ENCODE measurements at places on chromosomes 1 and 21.
A peak's percentile ranks its signal among the peaks of the same experiment; 100 is the strongest.

DNA sequence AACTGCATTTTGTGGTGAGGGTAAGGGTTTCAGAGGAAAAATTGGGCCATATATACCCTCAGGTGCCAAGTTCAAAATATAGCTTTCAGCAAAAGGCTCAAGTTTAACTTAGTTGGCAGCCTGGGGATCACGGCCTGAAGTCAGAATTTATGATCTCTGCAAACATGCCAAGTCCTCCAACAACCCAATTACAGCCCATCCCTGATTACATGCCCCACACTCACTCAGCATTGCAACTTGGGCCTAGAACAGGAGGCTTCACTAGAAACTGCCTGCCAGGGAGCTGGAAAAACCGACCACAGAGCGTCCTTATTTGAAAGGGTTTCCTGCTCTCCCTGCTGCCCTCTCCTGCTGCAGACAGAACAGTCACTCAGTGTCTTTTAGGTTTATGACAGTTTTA is 12.4 kb downstream of the FYB2 start:
- DNase-seq: no peak

DNA sequence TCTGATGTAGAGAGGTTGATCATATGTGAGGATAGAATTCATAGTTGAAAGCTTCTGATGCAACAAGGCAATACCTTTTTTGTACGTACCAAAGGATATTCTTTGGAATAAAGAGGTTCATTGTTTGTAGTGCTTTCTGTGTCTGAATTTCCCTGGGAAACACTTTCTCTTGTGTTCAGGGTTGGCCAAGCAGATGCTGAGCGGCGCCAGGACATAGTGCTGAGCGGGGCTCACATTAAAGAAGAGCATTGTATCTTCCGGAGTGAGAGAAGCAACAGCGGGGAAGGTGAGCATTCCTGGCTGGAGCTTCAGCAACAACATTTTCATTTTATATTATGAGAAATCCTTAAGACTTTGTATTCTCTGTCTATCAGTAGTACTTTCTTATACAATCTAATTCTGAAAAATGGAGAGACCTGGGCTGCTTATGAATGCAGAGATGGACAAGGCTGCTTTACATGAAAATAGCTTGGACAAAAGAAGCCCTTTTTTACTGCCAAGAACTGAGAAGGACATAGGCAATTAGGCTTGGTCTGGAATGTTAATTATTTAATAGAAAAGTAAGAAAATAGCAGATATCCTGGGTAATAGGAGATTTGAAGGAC is 85.2 kb downstream of the KIF1B start:
- no peak for DNase-seq

DNA sequence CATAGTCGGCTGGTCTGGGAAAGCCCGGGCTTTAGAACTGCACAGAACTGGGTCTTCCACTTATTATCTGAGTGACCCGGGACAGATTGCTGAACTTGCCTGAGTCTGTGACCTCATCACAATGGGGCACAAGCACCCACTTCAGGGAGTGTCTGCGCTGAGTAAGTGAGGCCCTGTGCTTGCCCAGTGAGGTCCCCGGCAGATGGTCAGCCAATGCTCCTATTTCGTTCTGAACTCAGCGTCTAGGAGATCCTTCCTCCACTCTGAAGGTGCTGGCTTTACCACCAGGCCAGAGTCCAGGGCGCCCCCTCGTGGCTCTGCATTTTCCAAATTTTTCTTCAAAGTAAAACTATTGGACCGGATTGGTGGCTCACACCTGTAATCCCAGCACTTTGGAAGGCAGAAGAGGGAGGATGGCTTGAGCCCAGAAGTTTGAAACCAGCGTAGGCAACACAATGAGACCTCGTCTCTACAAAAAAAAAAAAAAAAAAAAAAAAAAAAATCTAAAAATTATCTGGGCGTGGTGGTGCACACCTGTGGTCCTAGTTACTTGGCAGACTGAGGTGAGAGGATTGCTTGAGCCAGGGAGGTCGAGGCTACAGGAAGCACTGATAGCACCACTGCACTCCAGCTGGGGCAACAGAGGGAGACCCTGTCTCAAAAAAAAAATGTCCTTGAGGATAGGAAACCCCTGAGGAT is 61.7 kb downstream of the FCRL5 start:
- DNase-seq: peak; percentile 52

DNA sequence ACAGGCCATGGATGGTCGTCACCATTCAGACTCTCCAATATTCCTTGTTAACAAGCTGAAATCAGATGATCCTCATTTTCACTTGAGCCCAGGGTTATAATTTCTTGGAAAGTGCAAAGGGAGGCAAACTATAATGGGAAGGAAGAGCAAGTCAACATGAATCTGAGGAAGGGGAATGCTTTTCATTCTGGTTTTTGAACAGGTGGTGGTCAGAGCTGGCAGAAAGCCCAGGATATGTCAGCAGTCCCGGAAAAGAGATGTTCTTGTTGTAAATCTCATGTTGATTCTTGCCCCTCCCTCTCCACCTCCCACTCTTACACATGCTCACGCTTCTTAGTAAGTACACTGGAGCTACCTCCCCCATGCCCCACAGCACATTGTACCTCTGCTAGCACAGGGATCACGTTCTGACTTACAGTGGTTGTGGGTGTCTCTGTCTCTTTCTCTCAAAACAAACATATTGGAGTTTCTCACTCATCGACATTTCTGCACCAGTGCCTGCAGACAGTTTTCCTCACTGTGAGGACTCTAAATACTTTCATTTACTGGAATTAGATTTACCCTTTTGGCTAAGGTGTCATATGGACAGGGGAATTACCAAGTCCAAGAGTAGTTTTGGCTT is 77.6 kb downstream of the XCL2 start:
- DNase-seq: peak; percentile 33

- DNase-seq: no peak
Observed at GRCh38 chr1:44339731-44340130, 15.3 kb downstream of the ERI3 start.

GRCh38 chr21:32826329-32827167 is 55.0 kb upstream of the PAXBP1 start:
- peak; percentile 9 for DNase-seq

- no peak for DNase-seq
Observed at GRCh38 chr1:155339515-155340097, 18.9 kb downstream of the RUSC1 start.

- DNase-seq: no peak
Observed at GRCh38 chr1:166836733-166837132, 2.5 kb upstream of the POGK start.

GRCh38 chr1:52426371-52426770 is 22.0 kb downstream of the PRPF38A start:
- no peak for DNase-seq

DNA sequence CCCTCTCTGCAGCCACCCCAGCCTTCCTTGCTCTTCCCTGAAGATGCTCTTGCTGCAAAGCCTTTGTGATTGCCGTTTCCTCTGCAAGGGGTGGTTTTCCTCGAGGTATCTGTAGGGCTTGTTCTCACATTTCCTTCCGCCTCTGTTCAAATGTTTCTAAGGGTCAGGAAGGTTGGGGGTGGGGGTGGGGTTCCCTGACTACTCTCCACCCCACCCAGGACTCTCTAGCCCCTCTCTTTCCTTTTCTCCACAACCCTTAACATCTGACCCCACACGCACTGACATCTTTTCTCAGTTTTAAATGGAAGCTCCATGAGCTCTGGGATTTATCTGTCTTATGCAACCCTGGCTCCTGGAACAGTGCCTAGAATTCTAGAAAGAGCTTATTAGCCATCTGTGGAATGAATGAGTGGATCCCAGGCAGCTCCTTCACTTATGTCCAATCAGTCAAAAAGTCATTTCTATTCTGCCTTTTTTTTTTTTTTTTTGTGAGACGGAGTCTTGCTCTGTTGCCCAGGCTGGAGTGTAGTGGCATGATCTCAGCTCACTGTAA is 27.3 kb upstream of the ZNF362 start:
- no peak for DNase-seq

All from CD4-positive, alpha-beta T cell (primary cell).